ENCODE measurements at places on chromosomes 12 and 14.

DNA sequence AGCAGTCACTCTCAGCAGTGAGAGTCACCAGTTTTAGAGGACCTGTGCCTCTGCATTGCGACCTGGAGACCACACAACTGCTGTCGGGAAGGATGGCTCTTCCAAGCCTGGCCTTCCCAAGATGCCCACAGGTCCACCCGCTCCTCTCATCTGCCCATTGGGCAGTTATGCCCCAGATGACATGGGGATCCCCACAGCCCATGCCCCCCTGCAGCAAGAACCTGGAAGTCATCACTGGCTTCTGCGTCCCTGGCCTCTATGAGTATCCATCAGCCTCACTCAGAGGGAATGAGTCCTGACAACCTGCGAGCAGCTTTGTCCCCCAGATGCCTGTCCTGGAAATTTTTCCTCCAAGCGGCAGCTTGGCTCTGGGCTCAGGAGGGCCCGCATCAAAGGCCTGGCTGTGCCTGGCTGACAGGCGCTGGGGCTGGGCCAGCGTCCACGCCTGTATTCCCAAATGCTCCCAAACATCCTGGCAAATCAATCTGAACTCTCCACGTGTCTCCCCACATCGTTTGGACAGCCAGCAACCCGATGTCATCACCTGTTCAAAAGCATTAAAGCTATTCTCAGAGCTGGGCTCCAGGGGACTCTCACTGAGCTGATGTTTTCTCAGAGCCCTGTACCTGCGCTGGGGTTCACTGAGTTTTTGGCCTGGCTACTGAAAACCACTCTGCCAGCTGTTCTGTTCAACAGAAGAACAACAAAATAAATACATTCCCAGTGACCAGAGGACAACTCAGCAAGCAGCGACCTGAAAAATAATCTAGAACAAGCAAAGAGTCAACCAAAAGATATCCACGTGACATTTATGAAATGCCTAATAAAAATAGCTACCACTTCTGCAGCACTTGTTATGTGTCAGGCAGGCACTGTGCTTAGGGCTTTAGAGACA, 57.8 kb downstream of the CLMN start:
- no peak for DNase-seq

DNA sequence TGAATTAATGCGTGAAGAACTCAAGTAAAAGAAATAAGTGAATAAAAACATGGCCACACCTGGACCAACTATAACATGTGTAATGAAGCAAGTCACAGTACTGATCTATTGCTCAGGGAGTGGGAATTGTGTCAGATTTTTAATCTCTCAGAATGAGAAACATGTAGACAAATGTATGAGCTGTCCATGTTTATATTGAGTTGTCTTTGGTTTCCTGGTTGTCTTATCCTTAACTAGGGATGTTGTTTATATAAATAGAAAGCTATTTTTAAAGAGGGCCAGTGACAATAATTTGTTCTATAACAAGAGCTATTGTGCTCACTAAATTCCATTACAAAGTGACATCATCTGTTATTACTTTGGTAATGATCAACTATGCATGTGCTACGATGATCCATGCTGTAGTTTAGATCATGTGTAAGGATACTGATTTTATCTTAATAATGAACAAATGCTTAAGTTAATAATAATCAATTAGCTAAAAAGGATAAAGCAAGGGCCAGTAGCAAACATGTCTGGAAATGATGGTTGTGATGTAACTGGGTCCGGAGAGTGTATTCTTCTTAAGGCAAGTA, 91.3 kb upstream of the RTL1 start:
- DNase-seq: no peak

DNA sequence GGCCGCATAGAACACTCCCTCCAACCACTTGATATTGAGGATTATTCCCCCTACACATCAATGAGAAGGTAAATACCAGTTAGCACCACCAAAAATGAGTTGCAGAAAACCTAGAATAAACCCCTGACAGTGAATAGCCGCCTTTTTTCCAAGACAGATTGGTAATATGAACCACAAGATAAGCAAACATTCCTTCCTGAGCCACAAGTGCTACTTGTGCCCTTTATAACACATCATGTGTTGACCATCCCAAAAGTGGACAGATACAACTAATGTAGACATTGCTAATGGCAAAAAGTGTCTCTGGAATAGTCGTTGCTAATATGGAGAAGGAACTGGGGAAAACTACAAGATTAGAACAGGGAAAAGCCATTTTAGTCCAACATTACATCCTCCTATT, 17.2 kb downstream of the NOXRED1 start:
- DNase-seq: no peak

DNA sequence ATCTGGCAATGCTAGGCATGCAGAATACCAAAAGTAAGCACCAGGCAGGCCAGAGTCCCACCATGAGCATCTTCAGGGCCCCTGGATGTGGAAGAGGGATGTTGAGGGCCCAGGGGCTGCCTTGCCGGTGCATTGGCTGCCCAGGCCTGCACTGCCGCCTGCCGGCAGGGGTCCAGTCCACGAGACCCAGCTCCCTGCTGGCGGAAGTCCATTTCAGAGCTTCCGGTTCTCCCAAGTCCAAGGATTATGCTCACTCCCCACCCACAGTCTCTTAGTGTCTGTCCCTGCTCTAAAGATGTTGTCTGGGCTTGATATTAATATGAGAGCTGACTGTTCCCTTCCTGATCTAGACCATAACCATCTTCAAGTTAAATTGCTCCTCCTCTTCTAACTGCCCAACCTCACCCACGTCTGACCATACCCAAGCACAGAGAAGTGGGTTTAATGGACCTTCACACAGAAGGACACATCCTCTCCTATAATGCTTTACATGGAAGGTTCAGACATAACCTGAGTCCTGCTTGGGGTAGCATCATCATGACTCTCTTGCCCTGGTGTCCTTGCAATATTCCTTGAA, 117.4 kb downstream of the DAD1 start:
- no peak for DNase-seq

- DNase-seq: no peak
These were observed 1.6 kb downstream of the CISTR start for GRCh38 chr12:53749986-53750811.

Measured in MM.1S (cell line).